ENCODE measurements at places on chromosomes 2 and 18. TPM values are rescaled to one million over a fixed set of nuclear protein-coding genes. Genes with fewer than 3 reads are reported as not detected.

ZAP70 gene
- 7.3 TPM for total RNA-seq

SETBP1 gene
- 26.2 TPM for total RNA-seq

ADCYAP1 gene
- total RNA-seq = 1.2 TPM

FZD7 gene
- 12.5 TPM for total RNA-seq

MYL12B gene
- total RNA-seq = 335 TPM

C1QL2 gene
- total RNA-seq = not detected

ANKRD30B gene
- not detected for total RNA-seq

ANKRD62 gene
- not detected for total RNA-seq

ALLC gene
- 0.16 TPM for total RNA-seq

LIMS2 gene
- total RNA-seq = 9.5 TPM

ERICH2 gene
- total RNA-seq = 0.80 TPM

HTR2B gene
- total RNA-seq = 1.4 TPM

TPRKB gene
- 41.4 TPM for total RNA-seq

TTC27 gene
- total RNA-seq = 19.0 TPM

ANKRD53 gene
- 3.2 TPM for total RNA-seq

ALS2 gene
- total RNA-seq = 19.7 TPM

All from breast epithelium (tissue), 4 donors.